ENCODE measurements at places on chromosomes 13 and 19.

GRCh38 chr19:13091400-13092157, 11.1 kb downstream of the LYL1 start:
- no peaks in the 10 kb centered on the region for H3K36me3 ChIP-seq
- no peak overlapping the region for H3K4me3 ChIP-seq
- DNase-seq, result no peak
- H3K4me1 ChIP-seq, result peaks cover 19% of the 10 kb centered on the region

DNA sequence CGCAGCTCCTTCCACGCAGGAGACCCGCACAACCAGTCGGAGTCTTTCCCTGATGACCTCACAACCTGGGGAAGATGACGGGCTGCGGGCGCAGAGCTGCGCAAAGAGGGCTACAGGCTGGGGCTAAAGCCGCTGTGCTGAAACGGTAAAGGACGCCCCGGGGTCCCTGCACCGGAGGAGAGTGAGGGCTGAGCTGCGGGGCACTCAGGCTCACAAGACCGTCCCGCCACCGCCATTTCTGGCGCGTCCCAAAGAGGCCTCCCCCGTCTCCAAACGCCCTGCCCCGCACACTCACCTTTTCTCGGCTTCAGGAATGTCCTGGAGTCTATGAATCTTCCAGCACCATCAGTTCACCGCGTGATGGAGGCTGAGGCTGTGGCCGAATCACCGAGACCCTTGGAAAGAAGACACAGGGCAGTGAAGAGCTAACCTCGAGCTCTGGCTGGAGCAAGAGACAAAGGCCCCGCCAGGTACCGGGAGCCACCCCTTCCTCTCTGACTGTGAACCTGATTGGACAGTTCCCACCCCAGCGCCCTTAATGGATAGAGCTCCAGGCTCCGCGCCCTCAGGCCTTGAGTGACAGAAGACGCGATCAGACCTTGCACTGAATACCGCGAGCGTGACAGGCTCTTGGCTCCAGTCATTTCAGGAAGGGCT, 41.8 kb upstream of the ZNF429 start:
- peaks cover 18% of the 10 kb centered on the region for H3K4me1 ChIP-seq
- H3K36me3 ChIP-seq, result peaks cover 19% of the 10 kb centered on the region

DNA sequence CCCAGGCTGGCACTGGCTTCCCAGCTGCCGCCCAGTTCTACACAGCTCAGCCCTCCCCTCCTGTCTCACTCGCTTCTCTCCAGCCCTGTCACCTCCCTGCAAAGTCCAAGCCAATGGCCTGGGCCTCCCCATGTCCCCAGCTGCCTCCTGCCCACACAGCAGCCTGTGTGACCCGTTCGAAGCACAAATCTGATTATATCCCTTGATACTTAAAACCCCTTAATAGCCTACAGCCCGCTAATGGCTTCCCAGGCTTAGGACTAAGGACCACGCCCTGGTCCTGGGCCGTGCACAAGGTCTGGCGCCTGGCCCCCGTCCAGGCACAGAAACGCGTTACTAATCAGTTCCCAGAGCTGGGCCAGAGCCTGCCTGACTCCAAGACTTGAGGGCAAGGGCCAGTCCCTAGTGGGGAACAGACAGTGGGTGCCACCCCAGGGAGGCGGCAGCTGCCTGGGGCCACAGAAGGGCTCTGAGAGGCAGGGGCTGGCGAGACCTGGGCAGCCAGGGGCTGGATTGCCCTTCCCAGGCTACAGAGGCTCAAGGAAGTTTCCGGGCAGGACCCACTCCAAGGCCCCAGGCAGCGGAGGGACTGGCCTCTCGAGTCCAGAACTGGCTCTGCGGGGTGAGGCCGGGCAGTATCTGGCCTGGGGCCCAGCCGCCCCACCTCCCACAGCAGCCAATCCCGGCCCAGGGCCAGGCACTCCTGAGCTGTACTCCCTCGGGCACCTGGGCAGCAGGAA, 10.4 kb downstream of the XAB2 start:
- peaks cover 16% of the 10 kb centered on the region for H3K36me3 ChIP-seq
- H3K4me3 ChIP-seq, result no peak overlapping the region
- no peak overlapping the region for H3K27ac ChIP-seq
- H3K27me3 ChIP-seq, result no peaks in the 10 kb centered on the region

GRCh38 chr13:22220151-22221135, 549.6 kb downstream of the FGF9 start:
- H3K27ac ChIP-seq, result no peak overlapping the region
- H3K27me3 ChIP-seq, result peaks cover 100% of the 10 kb centered on the region
- no peak for DNase-seq
- peaks cover 16% of the 10 kb centered on the region for H3K4me1 ChIP-seq

- DNase-seq, result no peak
- H3K4me1 ChIP-seq, result peaks cover 4% of the 10 kb centered on the region
- no peaks in the 10 kb centered on the region for H3K36me3 ChIP-seq
- peaks cover 2% of the 10 kb centered on the region for H3K27me3 ChIP-seq
- H3K27ac ChIP-seq, result no peak overlapping the region
Observed at GRCh38 chr13:111122056-111122455, 6.9 kb downstream of the ARHGEF7 start.

- no peaks in the 10 kb centered on the region for H3K27me3 ChIP-seq
- no peak overlapping the region for H3K27ac ChIP-seq
- H3K4me1 ChIP-seq, result no peaks in the 10 kb centered on the region
- no peak for DNase-seq
- no peak overlapping the region for H3K4me3 ChIP-seq
- no peaks in the 10 kb centered on the region for H3K36me3 ChIP-seq
Observed at GRCh38 chr13:105806628-105806920, 728.9 kb downstream of the EFNB2 start.

- no peak for DNase-seq
- no peaks in the 10 kb centered on the region for H3K36me3 ChIP-seq
- H3K27me3 ChIP-seq, result peaks cover 7% of the 10 kb centered on the region
- no peak overlapping the region for H3K4me3 ChIP-seq
- H3K4me1 ChIP-seq, result no peaks in the 10 kb centered on the region
Observed at GRCh38 chr13:112366907-112367646, 9.1 kb upstream of the SPACA7 start.

DNA sequence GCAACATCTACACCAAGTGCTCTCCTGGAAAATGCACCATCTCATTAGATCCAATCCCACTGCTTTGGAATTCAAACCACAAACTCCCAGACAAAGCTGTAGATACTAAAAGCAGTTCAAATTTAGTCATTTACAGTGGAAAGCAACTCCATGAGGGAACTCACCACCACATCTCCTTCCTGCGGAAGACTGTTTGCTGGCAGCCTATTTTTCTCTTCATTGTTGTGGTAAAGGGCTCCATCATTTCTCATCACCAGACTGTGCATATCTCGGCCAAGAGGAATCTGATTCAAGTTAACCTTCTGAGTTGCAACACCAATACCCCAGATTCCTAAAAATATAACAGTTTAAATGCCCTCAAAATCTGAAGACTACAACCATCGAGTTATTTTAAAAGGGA, 8.4 kb downstream of the SPRYD7 start:
- H3K36me3 ChIP-seq, result no peaks in the 10 kb centered on the region
- no peak for DNase-seq
- H3K4me3 ChIP-seq, result no peak overlapping the region
- H3K4me1 ChIP-seq, result no peaks in the 10 kb centered on the region

DNA sequence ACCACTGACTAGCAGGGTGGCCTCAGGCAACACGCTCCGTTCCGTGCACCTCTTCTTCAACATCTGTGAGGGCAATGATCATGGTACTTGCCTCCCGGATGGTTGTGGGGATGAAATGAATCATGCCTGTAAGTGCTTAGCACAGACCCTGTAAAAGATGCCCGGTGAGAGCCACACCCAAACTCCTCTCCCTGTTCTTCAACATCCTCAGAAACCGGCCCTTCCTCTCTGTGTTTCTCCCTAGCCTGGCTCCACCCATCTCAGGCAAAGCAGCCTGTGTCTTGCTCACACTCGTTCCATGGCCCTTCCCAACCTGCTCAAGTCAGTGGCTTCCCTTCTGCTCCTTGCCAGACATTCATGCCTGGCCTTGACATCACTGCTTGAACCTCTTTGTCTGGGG, 5.8 kb upstream of the DMKN start:
- peaks cover 3% of the 10 kb centered on the region for H3K27me3 ChIP-seq
- H3K4me3 ChIP-seq, result no peak overlapping the region
- H3K36me3 ChIP-seq, result no peaks in the 10 kb centered on the region
- H3K4me1 ChIP-seq, result peaks cover 21% of the 10 kb centered on the region
- DNase-seq, result no peak

- no peak for DNase-seq
- H3K27me3 ChIP-seq, result no peaks in the 10 kb centered on the region
- no peaks in the 10 kb centered on the region for H3K4me1 ChIP-seq
Observed at GRCh38 chr19:3809881-3810707, 23.9 kb upstream of the MATK start.

DNA sequence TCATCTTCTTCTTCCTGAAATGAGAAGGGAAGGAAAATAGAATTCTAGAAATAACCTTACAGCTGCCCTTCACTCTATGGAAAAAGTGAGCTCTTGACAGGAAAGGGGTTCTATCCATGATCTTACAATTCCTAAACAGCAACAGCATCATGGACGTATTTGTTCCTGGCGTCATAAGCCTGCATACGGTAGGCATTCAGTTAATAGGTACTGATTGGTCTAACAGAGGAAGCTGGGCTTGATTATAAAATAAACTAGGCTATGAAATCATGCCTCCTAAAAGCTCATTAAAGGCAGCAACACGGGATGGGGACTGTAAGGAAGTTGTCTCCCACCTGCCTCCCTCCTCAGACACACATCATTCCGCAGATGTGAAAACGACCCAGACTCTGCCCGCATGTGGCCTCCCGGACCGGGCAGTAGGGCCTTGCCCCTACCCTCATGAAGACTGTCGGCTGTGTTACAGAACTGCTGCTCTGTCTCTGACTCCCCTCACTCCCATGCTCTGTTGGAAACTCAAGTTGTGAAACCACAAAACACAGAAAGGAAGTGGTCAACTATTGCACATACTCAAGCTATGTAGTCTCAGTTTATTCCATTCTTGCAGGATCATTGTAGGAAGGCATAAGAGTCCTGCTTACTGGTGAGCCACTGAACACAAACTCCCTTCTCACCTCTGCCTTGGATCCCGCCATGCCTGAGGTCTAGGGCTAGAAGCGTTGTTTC, 129.8 kb downstream of the DLEU7 start:
- H3K4me3 ChIP-seq, result no peak overlapping the region
- no peaks in the 10 kb centered on the region for H3K27me3 ChIP-seq
- H3K36me3 ChIP-seq, result peaks cover 12% of the 10 kb centered on the region
- H3K27ac ChIP-seq, result peak overlapping the region; percentile 31
- DNase-seq, result no peak

- H3K4me1 ChIP-seq, result peaks cover 16% of the 10 kb centered on the region
- peaks cover 11% of the 10 kb centered on the region for H3K27me3 ChIP-seq
- no peak for DNase-seq
- no peak overlapping the region for H3K27ac ChIP-seq
- H3K36me3 ChIP-seq, result no peaks in the 10 kb centered on the region
Observed at GRCh38 chr19:29923653-29924052, 18.4 kb upstream of the URI1 start.

DNA sequence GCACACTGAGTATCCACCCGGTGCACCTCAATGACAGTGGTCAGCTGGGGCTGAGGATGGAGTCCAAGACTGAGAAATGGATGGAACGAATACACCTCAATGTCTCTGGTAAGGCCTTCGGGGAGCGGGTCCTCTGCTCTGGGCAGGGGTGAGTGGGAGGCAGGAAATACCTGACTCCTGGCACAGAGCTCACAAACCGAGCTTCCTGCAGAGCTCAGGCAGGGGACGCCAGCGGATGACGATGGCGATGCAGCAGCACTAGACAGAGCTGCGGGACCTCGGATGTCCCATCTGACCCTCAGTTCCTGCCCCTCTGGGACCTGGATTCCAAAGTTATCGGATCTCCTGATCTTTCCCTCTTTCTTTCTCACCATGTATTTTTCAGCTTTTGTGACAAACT, 3.8 kb downstream of the CD22 start:
- peaks cover 8% of the 10 kb centered on the region for H3K27me3 ChIP-seq
- no peak overlapping the region for H3K4me3 ChIP-seq
- DNase-seq, result no peak

- H3K36me3 ChIP-seq, result no peaks in the 10 kb centered on the region
- H3K4me1 ChIP-seq, result peaks cover 10% of the 10 kb centered on the region
- H3K27ac ChIP-seq, result no peak overlapping the region
Observed at GRCh38 chr13:46801858-46802257, 4.9 kb upstream of the ESD start.
